Neural crest cell (in vitro differentiated cells): ENCODE measurements at places on chromosomes 12 and 14.
A peak's percentile ranks its signal among the peaks of the same experiment; 100 is the strongest.

- DNase-seq = no peak
These were observed 11.6 kb upstream of the MGST1 start for GRCh38 chr12:16335838-16336237.

GRCh38 chr12:131209082-131210070 is 255.7 kb downstream of the ADGRD1 start:
- no peak for DNase-seq

- DNase-seq = no peak
These were observed 102.8 kb upstream of the FGD4 start for GRCh38 chr12:32296567-32296966.

GRCh38 chr12:89417246-89417977 is 65.1 kb upstream of the DUSP6 start:
- no peak for DNase-seq

DNA sequence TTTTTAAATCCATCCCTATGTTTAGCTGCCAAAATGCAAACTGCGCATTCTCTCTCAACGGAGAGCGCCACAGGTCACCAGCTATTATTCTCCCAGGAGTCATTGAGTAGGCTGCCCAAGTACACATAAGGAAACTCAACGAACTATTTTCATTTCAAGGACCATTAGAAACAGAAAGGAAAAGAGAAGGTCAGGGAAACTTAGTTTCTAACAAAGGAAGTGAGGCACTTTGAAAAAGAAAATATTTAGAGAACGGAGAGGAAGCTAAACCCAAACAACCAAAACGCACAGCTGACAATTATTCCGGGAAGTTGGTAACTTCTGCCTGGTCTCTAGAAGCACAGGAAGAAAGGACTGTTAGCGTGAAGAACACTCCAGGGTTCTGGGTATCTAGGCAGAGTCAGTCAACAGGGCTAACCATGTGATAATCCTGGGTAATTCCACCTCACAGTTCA is 23.5 kb downstream of the GPHB5 start:
- DNase-seq = no peak

DNA sequence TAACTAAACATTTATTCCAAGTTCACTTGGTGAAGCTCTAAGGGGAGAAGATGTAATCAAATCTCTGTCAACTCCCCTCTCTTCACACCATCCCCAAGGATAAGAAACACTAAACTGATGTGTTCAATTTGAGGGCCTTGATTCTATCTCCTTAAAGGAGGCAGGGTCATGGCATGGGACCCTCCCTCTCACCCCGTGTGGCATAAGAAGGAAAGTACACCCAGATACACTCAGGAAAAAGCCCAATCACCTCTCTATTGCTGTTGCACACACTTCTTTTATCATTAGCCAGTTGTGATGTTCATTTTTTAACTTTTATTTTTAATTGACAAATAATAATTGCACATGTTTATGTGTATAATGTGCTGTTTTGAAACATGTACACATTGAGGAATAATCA is 35.1 kb downstream of the WASHC3 start:
- DNase-seq = no peak

- DNase-seq = no peak
These were observed 27.3 kb downstream of the ABCD2 start for GRCh38 chr12:39592295-39592694.

DNA sequence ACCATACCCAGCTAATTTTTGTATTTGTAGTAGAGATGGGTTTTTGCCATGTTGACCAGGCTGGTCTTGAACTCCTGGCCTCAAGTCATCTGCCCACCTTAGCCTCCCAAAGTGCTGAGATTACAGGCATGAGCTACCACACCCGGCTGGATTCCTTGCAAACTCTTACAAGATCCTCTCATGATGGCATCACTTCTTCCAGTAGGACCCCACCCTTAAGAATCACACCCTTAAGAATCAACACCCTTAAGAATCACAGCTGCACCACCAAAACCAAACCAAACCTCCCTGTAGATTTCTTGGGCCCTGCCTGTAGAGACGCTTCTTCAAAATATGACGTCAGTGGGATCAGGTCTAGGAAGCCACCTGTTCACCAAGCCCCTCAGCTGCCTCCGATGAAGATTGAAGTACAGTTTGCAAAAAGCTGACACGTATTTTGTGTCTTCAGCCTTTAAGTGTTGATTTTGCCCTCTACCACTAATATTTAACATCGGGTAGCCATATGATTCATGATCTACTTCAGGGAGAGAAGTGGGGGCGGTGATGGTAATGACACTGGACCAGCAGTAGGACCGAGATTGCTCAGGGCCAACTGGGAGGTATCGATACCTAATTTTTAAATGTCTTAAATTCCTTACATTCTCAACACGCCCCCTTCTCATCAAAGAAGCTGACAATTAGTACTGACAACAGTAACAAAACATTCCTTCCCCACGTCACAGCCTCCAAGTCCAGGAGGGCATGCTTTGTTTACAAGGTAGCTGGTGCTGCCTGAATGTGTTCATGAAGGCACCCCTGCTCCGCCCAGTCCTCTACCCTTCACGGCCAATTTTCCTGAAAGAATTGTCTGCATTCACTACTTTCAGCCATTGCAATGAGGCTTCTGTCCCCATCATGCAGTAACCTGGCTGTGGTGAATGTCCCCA is 57.2 kb downstream of the ESRRB start:
- DNase-seq = no peak

DNA sequence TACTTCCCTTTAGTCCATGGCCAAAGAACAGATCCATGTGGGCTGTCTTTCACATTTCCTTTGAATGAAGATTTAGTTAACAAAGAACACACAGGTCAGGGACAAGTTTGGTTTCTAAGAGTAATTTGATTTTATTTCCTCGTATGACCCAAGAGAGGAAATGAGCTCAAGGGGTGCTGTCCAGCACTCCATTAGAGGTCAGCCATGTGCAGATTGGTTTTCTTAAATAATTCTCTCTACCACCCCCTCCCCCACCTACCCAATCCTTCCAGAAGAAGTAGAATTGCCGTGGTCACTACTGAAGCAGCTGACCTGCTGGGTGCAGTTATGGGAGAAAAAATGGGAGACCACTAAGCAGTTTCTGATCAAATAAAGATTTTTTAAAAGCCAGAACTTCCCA is 13.9 kb upstream of the OAS1 start:
- no peak for DNase-seq

DNA sequence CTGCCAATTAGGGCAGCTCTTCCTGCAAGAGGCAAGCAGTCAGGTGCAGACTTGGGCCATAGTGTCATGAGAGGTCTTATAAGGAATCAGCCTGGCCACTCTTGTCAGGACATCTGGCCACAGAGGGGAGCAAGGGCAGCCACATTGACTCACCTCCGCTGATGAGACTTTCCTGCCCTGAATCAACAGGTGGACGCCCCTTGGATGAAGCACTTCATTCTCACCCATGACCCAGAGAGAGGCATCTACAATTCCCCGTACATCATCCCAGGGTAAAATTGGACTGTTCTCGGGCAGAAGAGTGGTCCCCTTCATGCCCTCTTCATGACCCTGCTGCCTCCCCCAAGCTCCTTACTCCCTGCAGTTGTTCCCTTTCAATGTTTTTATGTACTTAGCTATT is 16.9 kb downstream of the DAO start:
- DNase-seq = no peak

GRCh38 chr12:4282892-4283511 is 9.4 kb downstream of the CCND2 start:
- DNase-seq = no peak

- peak; percentile 84 for DNase-seq
These were observed 42.0 kb upstream of the GPR68 start for GRCh38 chr14:91286530-91286937.

DNA sequence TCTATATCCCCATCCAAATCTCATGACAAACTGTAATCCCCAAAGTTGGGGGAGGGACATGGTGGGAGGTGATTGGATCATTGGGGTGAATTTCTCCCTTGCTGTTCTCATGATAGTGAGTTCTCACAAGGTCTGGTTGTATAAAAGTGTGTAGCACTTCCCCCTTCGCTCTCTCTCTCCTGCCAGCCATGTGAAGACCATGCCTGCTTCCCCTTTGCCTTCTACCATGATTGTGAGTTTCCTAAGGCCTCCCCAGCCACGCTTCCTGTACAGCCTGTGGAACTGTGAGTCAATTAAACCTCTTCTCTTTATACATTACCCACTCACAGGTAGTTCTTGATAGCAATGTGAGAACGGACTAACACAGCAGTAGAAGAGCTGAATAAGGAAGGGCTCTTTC is 62.6 kb upstream of the VASH1 start:
- no peak for DNase-seq

GRCh38 chr12:23860019-23860418 is 89.5 kb downstream of the SOX5 start:
- DNase-seq = no peak

GRCh38 chr14:105181549-105182295 is 610 bp upstream of the NUDT14 start:
- no peak for DNase-seq

DNA sequence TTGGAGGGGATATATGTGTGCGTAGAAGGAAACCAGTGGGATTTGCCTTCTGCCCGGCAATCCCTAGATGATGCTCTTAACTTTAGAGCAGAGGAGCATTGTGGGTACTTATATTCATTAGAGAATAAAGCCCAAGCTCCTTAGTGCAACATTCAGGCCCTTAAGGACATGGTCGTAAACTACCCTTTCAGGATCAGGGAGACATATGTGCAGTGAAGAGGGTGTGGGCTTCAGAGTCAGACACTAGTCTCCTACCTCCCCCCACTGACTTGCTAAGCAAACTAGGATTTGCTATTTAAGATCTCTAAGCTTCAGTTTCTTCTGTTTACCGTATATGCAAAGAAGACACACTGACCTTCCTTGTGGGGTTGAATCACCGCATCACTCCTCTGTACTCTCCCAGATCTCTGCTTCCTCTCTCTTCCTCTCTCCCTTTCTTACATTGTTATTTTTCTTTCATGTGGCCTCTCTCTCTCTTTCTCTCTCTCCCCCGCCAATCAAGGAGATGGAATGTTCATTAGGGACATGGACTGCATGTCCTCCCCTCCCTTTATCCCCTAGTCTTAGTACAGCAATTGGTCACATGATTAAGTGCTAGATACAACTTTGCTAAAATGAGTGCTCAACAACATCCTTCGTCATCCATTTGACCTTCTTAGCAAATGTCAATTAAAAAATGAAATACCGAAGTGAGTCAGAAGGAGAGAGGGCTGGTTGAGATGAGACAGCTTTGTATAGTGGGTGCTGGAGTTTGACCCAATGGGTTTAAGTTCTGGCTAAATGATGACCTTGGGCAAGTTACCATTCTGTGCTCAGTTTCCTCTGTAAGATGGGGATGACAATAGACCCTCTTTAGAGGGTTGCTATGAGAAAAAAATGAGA is 91.7 kb downstream of the TMX1 start:
- no peak for DNase-seq

DNA sequence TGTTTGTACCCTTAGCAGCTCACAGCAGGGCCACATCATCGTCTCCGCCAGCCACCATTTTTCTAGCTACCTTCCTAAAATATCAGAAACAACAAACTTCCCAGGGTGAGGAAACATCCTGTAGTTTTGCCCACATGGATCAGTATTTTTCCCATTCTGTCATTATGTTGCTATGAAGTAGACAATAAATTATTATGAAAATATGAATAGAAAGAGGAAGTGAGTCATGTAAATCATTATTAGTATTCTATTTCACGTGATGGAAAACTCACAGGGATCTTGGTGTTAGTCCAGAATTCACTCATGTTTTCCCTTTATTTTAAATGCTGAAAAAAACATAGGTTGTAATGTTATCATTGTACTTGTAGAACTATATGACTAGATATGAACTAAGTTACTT is 319.4 kb downstream of the SYT1 start:
- DNase-seq = no peak

DNA sequence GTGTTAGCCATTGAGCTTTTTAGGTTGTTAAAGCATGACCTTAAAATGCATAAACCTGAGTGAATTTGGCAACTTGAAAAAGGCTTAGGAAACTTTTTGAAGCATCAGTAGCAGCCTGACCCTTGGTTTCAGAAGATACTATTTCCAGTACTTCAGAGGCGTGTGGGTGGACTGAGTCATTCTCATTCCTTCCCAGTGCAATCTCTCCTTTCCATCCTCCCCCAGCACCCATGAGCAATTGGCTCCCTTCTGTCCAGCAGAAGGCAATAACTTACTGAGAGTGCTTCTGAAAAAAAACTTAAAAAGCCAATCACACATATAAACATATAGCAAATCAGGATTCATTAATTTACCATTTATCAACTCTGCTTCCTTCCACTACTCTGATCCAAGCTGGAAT is 299.3 kb upstream of the STXBP6 start:
- no peak for DNase-seq

DNA sequence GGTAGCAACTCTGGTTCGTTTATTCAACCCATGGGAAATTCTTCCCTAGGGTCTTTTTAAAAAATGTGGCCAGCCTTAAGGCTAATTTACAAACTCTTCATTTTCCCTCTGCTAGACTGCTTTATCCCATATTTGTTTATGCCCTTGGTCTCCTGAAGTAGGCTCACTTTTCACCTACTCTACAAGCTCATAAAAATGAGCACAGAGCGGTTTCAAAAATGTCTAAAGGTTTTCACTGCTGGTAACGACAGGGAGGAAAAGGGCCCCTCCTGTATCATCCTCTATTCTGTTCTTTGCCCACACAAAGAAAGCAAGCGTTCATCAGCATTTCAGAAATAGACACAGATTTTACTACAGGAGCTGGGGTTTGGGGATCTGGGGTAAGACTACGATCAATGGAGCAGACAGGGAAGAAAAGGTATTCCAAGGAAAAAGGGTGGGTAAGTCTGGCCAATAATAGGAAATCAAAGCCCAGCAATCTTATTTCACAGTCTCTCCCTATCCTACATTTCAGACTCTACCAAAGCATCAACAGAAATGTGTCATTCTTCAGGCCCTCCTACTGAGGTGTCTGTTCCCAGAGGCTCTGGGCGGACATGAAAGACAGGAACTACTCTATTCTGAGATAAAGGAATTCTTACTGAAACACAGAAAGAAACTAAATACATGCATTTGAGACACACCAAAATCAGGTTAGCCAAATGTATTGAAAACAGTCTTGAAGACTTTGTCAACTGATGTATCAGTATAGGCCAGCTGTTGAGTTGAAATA is 86.4 kb downstream of the SPPL3 start:
- no peak for DNase-seq

DNA sequence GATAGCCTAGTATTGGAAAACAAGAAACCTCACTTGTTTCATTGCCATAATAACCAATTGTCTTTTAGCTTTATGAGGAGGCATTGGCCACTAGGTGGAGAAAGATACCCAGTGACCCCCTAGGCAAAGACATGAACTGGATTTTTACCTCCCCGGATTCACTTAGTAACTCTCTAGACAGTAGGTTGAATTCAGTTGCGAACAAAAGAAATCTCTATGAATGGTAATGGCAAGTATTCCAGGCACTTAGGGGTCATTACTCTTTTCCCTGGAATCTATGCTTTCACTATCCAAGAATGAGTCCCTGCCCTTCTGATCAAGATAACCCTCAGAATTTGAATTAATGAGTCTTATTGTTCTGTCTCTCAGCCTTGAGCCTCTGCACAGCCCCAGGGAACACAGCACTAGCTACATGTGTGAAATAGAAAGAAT is 29.5 kb upstream of the RHOJ start:
- peak; percentile 26 for DNase-seq

DNA sequence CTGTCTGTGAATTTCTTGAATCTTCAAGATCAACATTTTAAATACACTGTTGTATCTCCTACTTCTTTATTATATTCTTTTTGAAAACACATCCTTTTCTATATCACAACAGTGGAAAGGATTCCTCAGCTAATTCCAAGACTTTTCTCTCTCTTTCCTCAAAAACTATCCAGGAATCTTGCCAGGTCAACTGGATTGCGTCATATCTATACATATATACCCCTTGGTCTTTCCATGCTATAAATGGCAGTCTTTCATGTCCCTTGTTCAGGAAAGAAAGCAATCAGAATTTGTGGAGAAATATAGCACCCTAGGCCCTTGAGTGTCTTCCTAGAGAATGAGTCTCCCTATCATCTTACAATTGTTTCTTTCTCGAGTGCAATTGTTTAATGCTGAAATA is 149.0 kb downstream of the KCNA5 start:
- no peak for DNase-seq
